A549 treated with DMSO at 1 μM for 4 hours (cell line): ENCODE measurements at places on chromosomes 3 and 15. TPM values are rescaled to one million over a fixed set of nuclear protein-coding genes. Genes with fewer than 3 reads are reported as not detected.

The FRMD5 gene
- 3.9 to 5.6 TPM (median 4.2 TPM) in 5 replicates for total RNA-seq

The YEATS2 gene
- total RNA-seq: 8.5 to 12.9 TPM (median 12.3 TPM) in 5 replicates

The SLC38A3 gene
- total RNA-seq: 0.07 TPM in 1 of 5 replicates, not detected in the others

The CDCP1 gene
- total RNA-seq: 15.3 to 20.0 TPM (median 17.6 TPM) in 5 replicates

The AADACL2 gene
- not detected in 5 replicates for total RNA-seq

The MLH1 gene
- 32.8 to 39.8 TPM (median 35.5 TPM) in 5 replicates for total RNA-seq

The ANKUB1 gene
- not detected in 5 replicates for total RNA-seq

The SAMMSON gene
- total RNA-seq: not detected in 5 replicates
